ENCODE measurements at places on chromosomes 13 and 19. TPM values are rescaled to one million over a fixed set of nuclear protein-coding genes. Genes with fewer than 3 reads are reported as not detected.

DNA sequence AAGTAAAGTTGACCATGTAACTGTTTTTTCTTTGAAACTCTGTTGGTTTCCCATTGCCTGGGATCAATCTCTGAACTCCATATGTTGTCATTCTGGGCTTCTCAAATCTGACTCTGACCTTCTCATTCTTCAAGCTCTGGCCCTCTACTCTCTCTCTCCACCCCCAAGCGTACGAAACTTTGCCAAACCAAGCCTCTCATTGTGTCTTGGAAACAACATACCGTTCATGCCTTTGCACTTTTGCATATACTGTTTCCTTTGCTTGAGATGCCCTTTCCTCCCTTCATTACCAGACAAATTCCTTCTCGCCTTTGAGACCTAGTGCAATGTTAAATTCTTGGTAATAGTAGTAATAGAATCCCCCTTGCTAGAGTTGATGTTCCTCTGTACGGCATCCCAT is 113.7 kb downstream of the OLFM4 start:
- DNase-seq, result no peak
- peaks cover 4% of the 10 kb centered on the region for H3K27me3 ChIP-seq
- H3K36me3 ChIP-seq, result no peaks in the 10 kb centered on the region
- no peaks in the 10 kb centered on the region for H3K4me1 ChIP-seq
- H3K27ac ChIP-seq, result no peak overlapping the region
- H3K4me3 ChIP-seq, result no peak overlapping the region

GRCh38 chr19:28793391-28794168 is 419.4 kb downstream of the UQCRFS1 start:
- H3K4me1 ChIP-seq, result no peaks in the 10 kb centered on the region
- DNase-seq, result no peak
- H3K36me3 ChIP-seq, result peaks cover 11% of the 10 kb centered on the region
- no peak overlapping the region for H3K27ac ChIP-seq
- H3K4me3 ChIP-seq, result no peak overlapping the region

DNA sequence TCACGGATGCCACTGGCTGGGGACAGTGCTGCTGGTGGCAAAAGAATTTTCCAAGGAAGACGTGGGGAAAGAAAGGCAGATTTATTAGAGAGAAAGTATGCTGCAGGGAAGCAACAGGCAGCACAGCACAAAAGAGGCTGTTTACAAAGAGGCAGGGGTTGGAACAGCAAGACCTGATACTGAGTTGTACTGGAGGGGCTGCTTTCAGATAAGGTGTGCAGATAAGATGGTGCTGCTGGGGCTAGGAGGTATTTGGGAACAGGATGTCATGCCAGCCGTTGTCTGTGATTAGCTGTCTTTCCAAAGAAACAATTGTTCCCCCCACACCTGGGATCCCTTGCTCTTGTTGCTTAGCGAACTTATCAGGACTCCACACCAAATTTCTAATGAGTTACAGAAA is 2023.3 kb upstream of the PCDH20 start:
- no peak overlapping the region for H3K27ac ChIP-seq
- no peaks in the 10 kb centered on the region for H3K4me1 ChIP-seq
- H3K36me3 ChIP-seq, result no peaks in the 10 kb centered on the region
- no peak for DNase-seq
- H3K4me3 ChIP-seq, result no peak overlapping the region

DNA sequence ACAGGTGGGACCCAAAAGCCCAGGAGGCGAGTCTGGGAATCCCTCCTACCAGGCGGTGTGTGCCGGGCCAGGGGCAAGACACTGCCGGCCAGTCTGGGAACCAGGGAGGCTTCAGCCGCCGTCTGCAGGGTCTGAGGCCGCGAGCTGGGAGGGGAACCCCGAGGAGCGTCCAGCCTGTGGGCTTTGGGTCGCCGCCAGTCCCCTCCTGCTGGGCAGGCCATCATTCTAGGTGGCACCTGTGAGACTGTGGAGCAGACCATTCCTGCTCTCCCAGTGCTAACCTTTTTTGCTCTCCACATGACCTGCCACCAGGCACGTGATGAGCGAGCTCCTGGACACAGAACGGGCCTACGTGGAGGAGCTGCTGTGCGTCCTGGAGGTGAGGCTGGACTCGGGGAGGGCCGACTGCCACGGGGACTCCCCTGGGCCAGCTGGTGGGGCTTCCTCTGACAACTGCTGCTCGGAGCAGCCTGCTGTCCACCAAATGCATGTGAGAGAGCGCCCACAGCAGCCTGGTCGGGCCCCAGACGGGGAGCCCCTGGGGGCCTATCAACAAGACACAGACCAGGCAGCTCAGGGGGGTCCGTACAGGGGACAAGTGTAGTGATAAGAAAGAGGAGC is 24.6 kb upstream of the F7 start:
- H3K4me1 ChIP-seq, result no peaks in the 10 kb centered on the region
- H3K27ac ChIP-seq, result no peak overlapping the region
- H3K4me3 ChIP-seq, result no peak overlapping the region
- no peaks in the 10 kb centered on the region for H3K27me3 ChIP-seq
- DNase-seq, result no peak

- peak overlapping the region; percentile 2 for H3K4me3 ChIP-seq
- H3K27me3 ChIP-seq, result no peaks in the 10 kb centered on the region
- H3K27ac ChIP-seq, result peak overlapping the region; percentile 2
- peaks cover 58% of the 10 kb centered on the region for H3K4me1 ChIP-seq
Observed at GRCh38 chr19:53870485-53870844, 2.8 kb downstream of the MYADM start.

GRCh38 chr19:823565-824121 is 1.9 kb upstream of the PLPPR3 start:
- peak; percentile 39 for DNase-seq
- no peaks in the 10 kb centered on the region for H3K4me1 ChIP-seq
- H3K36me3 ChIP-seq, result no peaks in the 10 kb centered on the region
- no peak overlapping the region for H3K4me3 ChIP-seq
- no peak overlapping the region for H3K27ac ChIP-seq
- peaks cover 8% of the 10 kb centered on the region for H3K27me3 ChIP-seq

DNA sequence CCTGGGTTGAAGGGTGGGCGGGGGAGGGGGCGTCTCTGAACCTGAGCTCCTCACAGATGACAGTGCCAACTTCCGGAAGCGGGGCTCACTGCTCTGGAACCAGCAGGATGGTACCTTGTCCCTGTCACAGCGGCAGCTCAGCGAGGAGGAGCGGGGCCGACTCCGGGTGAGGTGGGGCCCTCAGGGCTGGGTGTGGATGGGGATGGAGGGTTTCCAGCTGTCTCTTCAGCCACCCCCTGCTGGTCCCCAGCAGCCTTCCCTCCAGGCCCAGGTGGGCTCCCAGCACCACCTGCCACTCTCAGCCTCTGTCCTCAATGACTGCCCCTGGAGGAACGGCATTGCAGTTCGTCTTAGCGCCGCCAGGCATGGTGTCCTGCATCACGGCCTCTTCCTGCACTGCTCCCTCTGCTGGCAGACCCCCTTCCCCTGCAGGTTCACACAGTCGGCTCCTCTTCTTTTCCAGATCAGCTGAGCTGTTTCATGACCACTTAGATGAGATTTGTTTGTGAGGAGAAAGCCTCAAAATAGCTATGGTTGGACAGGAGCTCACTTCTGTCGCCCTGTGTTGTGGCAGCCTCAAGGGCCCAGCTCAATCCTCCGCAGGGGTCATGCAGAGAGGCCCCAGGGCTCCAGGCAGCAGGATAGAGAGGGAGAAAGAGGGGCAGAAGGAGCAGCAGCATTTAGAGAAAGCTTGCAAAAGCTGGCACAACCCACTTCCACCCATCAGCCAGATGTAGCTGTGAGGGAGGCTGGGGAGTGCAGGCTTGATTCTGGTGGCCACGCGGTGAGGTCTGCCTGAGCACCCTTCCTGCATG is 2.5 kb upstream of the GARIN5A start:
- H3K27me3 ChIP-seq, result no peaks in the 10 kb centered on the region
- H3K4me1 ChIP-seq, result peaks cover 25% of the 10 kb centered on the region
- no peak overlapping the region for H3K4me3 ChIP-seq
- peaks cover 10% of the 10 kb centered on the region for H3K36me3 ChIP-seq
- no peak overlapping the region for H3K27ac ChIP-seq
- DNase-seq, result no peak

DNA sequence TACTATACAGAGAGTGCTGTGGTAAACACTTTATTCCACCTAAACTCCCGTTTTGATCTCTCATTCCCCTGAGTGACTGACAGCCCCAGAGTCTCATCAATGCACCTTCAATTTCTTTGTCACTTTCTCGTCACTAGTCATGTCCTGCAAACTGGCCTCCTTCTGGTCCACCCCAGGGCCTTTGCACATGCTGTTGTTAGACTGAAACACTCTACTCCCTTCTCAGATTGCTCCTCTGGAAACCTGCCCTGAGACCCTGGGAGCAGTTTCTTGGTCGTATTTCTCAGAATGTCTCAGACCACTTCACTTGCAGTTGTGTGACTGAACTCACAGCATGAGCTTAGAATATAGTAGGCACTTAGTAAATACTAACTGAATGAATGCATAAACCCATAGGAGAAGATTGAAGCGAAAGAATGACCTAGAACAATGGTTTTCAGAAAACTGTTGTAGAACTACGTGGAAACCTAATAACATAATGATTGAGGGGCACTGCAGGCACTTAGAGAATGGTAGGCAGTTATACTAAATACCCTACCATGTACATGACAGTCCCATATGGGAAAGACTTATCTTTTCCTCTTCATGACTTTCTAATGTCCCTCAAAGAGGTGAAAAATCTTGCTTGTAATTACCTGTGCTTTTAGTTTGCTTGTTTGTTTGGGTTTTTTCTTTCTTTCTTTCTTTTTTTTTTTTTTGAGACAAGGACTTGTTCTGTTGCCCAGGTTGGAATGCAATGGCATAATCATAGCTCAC is 144.8 kb downstream of the IER2 start:
- no peaks in the 10 kb centered on the region for H3K36me3 ChIP-seq

The LGALS4 gene
- 1.7 TPM for total RNA-seq

The IGFL2 gene
- total RNA-seq, result not detected

The ZNF653 gene
- total RNA-seq, result 23.8 TPM
